ENCODE measurements at places on chromosomes 7 and 10. TPM values are rescaled to one million over a fixed set of nuclear protein-coding genes. Genes with fewer than 3 reads are reported as not detected.

Gene ICA1
- polyA plus RNA-seq: 38.2 TPM

Gene ACBD5
- 39.0 TPM for polyA plus RNA-seq

Gene SLC18A2
- 1.00 TPM for polyA plus RNA-seq

Gene ANXA11
- 115 TPM for polyA plus RNA-seq

Gene VPS37D
- polyA plus RNA-seq: 9.4 TPM

Gene EPO
- 0.20 TPM for polyA plus RNA-seq

Gene LBX1
- not detected for polyA plus RNA-seq

Gene CRYGN
- polyA plus RNA-seq: 4.4 TPM

Gene PIP4K2A
- 34.0 TPM for polyA plus RNA-seq

Gene HGF
- polyA plus RNA-seq: 2.3 TPM

Gene FBXL13
- polyA plus RNA-seq: 4.3 TPM

Gene CHAT
- 0.13 TPM for polyA plus RNA-seq

DNA sequence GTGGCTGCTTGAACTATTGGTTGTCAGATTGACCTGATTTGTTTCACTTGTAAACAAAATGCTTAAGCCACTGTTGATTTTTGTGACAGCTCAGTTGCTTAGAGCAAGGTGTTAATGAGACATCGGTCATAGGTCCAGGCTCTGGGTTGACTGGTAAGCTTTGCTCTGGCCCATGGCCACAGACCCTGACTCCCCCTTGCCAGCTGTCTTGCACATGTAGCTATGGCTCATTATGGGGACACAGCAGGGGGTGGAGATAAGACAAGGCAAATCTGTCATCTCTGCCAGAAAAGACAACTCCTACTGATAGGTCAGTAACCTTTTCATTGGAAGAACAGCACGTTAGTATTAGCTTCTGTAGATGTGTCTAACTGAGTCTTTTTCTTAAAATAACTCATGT is 95.3 kb downstream of the KAT6B start:
- no peak for DNase-seq

DNA sequence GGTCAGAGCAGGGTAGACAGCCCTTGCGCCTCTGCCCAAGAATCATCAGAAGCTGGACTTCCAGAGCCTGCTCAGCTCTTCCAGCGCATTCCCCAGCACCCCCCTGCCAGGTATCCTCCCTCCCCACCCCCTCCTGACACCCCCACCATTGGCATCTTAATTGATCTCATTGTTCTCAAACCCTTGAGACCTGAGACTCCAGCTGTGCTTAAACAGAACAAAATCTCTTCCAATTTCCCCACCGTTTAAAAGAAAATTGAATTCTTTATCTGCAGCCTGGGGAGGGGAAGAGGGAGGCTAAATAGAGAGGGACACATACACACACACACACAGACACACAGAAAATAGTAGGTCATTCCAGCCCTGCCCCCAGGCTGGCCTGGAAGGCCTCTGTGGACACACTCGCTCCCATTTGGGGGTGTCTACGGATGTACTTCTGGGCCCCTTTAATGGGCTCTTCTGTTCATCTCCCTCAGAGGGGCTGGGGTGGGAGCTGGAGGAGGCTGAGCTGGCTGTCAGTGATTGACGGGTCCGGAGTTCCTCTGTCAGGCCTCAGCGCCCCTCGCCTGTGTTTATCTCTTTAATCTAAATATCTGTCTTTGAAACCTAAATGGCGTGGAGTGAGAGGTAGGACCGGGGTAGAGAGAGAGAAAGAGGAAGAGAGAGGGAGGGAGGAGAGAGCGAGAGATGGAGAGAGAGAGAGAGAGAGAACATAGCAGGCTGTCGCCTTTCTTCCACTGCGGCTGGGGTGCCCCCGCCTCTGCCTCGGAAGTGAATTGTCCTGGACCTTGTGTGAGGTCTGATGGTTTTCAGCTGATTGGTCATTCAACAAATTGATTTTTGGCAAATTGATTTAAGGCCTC is 61.7 kb downstream of the C10orf105 start:
- no peak for DNase-seq

DNA sequence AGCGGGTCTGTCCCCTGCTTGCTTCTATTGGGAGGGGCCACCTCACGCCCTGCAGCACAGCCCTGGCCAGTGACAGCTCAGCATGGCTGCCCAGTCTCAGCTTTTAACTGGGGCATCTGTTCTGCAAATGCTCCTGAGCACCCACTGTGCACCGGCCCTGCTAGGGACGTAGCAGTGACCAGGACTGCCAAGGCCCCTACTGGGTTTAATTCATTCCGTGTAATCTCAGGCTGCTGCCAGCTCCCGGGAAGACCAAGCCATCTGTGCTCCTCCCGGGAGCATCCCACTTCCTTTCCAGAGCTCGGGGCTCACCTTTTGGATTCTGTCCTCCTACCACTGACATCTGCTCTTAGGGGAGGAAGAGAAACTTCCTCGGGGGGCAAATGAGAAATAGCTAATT is 85.2 kb downstream of the ADARB2 start:
- DNase-seq: no peak

GRCh38 chr10:91537614-91538383 is 95.1 kb downstream of the PPP1R3C start:
- DNase-seq: no peak

GRCh38 chr7:45597286-45597984 is 23.3 kb downstream of the ADCY1 start:
- DNase-seq: no peak

DNA sequence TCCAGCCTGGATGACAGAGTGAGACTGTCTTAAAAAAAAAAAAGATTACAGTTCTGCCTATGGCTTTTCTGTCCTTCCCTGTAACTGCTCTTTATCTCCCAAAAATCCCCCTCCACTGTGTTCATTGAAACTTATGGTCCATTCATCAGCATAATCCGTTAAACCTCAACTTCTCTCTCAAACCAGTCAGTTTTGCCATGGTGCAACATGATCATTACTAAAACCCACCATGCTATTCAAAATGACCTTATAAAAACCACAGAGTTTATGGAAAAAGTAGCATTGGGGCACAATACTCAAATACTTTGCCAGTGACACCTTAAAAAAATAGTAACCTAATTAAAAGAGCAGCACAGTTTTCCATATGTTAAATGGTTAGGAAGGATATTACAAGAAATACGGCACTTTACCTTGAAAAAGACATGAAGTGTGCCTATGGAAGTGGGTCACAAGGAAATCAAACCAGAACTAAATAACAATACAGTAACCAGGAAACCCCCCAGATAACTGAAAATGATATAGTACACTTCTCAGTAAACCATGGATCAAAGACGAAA is 74.0 kb upstream of the ST8SIA6 start:
- DNase-seq: no peak

DNA sequence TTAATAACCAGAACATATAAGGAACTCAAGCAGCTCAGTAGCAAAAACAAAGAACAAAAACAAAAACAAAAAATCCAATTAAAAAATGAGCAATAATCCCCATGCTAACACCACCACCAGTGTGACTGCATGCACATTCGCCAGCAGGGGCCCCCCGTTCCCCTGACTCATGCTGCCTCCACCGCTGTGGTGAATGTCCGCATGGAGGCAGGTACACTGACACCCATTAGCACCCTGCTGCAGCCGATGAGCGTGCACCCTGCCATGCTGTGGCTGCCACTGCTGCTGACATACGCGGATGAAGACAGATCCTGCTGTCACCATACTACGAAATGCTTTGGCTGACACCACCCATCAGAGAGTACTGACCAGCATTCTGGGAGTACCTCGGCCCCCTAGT is 321.6 kb upstream of the LRRTM3 start:
- no peak for DNase-seq

DNA sequence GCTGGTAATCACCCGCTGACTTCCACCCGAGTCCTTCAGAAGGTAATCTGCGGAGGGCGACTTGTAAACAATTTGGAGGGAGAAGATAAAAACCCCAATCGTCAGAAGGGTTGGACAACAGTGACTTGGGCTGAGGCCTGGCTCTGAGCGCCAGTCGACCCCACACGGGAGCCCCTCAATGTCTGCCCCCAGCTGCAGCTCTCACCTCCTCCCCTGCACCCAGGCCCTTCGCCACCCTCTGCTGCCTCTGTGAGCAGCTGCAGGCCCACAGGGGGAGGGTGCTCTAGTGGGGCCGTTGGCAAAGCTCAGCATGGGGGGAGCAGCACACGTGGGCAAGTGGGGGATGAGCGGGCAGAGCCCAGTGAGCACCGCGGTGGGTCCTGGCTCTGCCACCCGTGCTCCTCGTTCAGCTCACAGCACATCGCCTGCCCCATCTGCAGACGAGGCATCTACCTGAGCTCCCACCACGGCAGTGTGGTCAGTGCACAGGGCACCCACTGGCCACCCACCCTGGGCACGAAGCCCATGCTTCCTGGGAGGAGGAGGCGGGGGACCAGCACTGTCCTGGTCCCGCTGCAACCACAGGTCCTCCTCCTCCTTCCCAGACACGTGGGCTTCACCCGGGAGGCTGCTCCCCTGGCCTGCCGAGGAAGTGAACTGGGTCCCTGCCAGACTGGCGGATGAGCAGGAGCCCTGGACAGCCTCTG is 280.5 kb downstream of the ELFN1 start:
- DNase-seq: no peak

- DNase-seq: no peak
Observed at GRCh38 chr7:1255817-1256340, 23.2 kb downstream of the UNCX start.

GRCh38 chr7:47031786-47032535 is 550.0 kb downstream of the TNS3 start:
- DNase-seq: peak; percentile 39

DNA sequence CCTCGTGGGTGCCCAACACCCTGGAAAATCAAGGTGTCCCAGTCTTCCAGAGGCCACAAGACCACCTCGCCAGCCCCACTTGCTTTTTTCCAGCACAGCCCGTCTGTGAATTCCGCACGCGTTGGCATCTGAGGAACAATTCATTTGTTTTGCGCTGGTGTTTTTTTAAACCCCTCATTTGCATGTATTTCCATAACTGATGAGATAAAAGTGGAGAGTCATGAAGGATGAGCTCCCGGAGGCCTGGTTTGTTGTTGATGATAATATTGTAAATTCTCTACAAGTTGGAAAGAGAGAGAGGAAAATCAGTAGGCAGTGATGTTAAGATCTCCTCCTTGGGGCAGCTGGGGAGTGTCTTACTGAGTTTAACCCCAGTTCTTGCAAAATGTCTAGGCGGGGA is 34.6 kb downstream of the SLC29A3 start:
- no peak for DNase-seq

- no peak for DNase-seq
Observed at GRCh38 chr10:48606530-48607355, 1.9 kb upstream of the ARHGAP22 start.

GRCh38 chr7:92133133-92133736 is 1.0 kb downstream of the CYP51A1 start:
- no peak for DNase-seq

DNA sequence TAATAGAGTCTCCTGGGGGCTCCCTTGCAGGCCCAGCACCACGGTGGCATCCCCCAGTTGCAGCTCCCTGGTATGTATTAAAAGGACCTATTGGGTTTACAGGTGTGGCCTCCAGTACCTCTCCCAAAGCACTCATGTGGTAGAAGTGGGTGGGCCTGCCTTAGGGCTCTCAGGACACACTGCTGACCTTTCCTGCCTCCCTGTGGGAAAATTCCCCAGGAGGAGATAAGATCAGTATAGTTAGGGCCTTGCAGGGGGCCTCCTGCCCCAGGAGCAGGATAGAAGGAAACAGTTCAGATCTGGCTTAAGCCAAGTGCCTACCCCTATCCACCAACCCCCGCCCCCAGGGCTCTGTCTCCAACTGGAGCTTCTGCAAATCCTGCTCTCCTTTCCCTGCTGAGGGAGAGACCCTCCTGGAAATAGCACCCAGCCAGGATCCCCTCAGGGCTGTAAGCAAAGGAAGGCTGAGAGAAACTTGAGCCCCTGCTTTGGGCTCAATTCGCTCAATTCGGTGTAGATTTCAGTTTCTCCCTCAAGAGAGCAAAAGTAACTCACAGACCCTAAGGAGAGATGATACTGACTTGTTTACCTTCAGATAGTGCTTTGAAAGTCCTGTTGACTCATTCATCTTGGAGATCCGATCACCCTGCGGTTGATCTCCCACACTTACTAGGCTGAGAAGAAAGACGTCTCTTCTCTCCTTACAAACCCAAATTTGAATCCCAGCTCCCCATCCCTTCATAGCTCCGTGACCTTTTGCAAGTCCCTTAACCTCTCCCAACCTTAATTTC is 130.6 kb downstream of the WDR11 start:
- no peak for DNase-seq

GRCh38 chr7:19117091-19117869 is at the start of gene TWIST1:
TSS of gene TWIST1 (minus strand) at chr7:19117636. CDS start at chr7:19117321, 315 bp downstream.
- DNase-seq: peak; percentile 70

DNA sequence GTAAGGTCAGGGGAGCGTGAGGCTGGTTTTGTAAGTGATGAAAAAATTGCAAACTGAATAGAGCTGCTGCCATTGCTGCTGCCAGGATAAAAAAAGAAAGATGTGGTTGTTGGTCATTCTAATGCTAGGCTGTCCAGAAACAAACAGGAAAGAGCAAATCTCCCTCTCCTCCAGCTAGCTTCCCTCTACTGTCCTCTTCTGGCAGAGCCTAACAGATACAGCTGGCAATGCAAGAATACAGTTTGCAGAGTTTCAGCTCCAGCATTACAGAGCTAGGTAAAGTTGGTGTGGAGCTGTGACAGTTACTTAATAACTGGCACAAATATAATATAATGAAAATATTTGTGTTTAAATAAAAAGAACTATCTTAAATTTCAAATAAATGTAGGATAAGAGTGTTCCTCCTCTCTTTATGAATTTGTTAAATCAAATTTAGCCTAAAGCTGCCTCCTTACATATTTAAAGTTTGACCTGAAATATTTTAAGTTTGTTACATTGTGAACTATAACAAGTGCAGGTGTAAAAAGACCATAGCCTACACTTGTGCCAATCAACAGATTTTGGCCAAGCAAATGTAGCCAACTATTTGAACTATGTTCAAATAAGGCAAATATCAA is 407.7 kb downstream of the SH2D4B start:
- DNase-seq: peak; percentile 32

DNA sequence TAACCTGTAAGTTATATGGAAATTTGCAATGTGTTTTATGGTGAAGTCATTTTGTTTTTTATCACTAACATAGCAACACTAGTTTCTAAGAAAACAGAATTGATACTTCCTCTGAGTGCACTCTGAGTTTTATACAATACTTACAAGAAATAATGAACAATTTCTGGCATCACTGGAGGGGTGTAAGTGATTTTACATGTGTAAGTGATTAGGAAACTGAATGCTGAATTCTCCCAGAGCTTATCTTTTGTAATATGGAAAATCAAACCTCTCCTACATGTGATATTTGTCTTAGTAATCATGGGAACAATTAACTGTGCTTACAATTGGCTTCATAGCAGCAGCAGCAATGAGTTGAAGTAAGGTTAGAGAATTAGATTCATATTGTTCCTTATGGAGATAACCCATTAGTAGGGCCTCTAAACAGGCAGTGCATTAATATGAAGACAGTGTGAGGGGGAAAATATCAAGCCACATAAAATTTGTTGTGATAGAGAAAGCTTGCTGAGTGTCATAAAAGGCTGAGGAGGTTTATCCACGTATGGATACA is 37.4 kb downstream of the SEMA3C start:
- no peak for DNase-seq

- DNase-seq: no peak
Observed at GRCh38 chr10:82267014-82267413, 392.0 kb downstream of the NRG3 start.

- DNase-seq: no peak
Observed at GRCh38 chr10:124065382-124066125, 27.8 kb downstream of the CHST15 start.

- no peak for DNase-seq
Observed at GRCh38 chr7:100689230-100690135, 4.6 kb downstream of the GIGYF1 start.

Measured in left kidney (tissue), 8 donors.